Kidney glomerular epithelial cell (primary cell): ENCODE measurements at places on chromosomes 1 and 21.
A peak's percentile ranks its signal among the peaks of the same experiment; 100 is the strongest.

DNA sequence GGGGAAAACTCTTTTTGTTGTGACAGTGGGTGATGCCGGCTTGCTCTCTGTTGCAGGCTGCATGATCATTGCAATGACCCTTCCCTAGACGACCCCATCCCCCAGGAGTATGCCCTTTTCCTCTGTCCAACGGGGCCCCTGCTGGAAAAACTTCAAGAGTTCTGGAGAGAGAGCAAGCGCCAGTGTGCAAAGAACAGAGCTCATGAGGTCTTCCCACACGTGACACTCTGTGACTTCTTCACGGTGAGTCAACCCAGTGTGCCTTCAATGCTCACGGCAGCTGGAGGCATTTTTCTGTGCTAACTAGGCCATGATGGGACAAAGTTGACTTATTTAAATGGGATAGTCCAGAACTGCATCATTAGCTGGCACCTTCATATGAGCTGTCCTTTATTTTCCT, 5.7 kb downstream of the UBASH3A start:
- no peak for DNase-seq

GRCh38 chr1:70790232-70790923, 257.2 kb downstream of the PTGER3 start:
- DNase-seq, result no peak

GRCh38 chr1:19955534-19956170, 23.8 kb downstream of the PLA2G2A start:
- DNase-seq, result no peak

- no peak for DNase-seq
These were observed 17.4 kb upstream of the CD1D start for GRCh38 chr1:158163000-158163947.

DNA sequence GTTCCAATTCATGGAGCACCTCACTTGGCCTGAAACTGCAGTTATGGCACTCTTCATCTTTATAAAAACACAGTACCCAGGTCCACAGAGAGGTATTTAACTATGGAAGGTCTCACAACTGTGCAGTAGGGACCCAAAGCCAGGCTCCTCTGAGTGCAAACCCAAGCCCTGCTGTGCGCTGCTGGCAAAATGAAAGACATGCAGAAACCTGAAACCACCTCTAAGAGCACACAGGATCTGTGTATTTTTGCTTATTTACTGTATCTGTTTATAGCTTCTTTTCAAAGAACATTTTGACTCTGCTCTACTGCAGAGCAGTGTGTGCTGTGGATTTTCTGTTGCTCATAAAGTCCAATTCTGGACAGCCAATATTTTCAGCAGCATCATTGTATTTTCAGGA, 166.6 kb downstream of the DSCAM start:
- DNase-seq, result no peak

GRCh38 chr1:172642970-172643369, 15.9 kb upstream of the FASLG start:
- no peak for DNase-seq

DNA sequence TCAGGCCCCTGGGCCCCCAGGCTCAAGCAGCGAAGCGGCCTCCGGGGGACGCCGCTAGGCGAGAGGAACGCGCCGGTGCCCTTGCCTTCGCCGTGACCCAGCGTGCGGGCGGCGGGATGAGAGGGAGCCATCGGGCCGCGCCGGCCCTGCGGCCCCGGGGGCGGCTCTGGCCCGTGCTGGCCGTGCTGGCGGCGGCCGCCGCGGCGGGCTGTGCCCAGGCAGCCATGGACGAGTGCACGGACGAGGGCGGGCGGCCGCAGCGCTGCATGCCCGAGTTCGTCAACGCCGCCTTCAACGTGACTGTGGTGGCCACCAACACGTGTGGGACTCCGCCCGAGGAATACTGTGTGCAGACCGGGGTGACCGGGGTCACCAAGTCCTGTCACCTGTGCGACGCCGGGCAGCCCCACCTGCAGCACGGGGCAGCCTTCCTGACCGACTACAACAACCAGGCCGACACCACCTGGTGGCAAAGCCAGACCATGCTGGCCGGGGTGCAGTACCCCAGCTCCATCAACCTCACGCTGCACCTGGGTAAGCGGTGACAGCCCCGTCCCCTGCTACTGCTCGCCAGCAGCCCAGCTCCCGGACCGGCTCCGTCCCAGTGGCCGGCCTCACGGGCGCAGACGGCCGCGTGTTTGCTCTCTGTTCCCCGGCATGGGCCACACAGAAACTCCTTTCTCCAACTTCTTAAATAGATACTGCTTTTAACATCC, 539 bp downstream of the LAMC1 start:
- peak; percentile 74 for DNase-seq

- peak; percentile 89 for DNase-seq
These were observed 46.5 kb downstream of the KCNJ15 start for GRCh38 chr21:38303300-38303699.

- no peak for DNase-seq
These were observed 275.5 kb downstream of the TM2D1 start for GRCh38 chr1:61449410-61449809.

GRCh38 chr1:44154049-44154448, 12.6 kb upstream of the KLF18 start:
- DNase-seq, result no peak

DNA sequence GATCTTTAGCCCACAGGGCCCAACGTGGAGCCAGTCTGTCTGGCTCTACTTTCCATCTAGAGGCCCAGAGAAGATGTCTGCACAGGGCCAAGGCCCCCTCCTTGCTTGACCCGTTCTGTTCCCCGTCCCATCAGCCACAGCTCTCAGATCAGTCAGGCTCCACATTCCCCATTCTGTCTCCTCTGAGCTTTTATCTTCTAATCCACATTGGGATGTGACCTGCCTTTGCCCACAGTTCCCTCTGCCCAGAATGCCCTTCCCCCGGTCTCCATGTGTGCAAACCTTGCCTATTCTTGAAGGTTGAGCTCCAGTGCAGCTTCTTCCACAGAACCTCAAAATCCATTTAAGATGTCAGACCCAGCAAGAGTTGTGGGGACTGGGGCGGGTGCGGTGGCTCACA, 53.3 kb upstream of the WASF2 start:
- DNase-seq, result no peak

DNA sequence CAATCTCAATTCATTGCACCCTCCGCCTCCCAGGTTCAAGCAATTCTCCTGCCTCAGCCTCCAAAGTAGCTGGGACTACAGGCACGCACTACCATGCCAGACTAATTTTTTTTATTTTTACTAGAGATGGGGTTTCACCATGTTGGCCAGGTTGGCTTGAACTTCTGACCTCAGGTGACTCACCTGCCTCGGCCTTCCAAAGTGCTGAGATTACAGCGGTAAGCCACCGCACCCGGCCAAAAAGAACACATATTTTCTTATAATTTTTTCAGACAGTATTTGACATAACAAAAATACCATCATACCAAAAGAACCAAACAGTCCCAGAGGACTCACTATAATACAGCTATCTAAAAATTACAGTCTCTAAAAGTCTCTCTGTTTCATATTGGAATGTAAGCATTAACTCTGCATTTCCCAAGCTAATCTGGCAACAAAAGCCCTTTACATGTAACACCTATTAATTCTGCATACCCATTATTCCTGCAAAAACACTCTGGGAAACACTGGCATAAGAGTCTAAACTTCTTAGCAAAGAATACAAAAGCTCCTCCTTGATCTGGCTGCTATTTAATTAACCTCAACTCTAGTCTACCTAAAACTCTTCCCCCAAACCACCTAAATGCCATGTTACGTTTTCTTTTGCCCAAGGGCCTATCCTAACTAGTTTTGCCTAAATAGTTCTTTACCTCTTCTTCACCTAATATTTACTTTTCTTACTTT, 26.9 kb downstream of the WDR26 start:
- DNase-seq, result no peak

DNA sequence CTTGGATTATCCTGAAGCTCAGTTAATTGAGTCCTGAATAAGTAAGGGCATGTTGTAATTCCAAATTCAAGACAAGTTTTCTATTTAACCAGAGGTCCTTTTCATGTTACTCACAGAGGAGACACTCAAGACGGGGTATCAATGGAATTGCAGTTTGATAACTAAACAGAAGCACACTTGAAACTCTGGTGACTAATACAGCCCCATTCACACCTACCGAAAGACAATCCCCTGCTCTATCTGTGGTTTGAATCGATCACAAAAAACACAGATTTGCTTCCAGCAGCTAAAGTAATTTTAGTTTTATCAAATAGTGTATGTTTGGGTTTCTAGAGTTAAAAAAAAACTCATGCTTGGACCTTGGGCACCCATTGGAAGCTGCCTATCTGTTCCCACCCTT, 60.4 kb downstream of the TEX35 start:
- DNase-seq, result no peak

DNA sequence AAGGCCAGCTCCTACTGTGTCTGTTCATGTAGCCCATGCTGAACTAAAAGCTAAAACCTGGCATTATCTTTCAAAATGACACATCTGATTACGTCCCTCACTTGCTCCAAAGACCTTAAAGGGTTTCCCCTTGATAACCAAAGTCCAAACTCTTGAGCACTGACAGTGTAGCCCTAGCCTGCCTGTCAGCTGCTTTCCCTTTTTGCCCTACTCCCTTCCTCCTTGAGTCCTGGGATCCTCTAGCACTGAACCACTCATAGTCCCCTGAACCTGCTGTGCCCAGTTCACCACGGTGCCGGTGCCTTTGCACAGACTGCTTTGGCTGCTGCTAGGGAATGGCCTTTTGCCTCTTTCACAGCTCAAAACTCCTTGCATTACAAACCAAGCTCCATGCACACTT, 67.5 kb downstream of the PLXNA2 start:
- DNase-seq, result no peak

DNA sequence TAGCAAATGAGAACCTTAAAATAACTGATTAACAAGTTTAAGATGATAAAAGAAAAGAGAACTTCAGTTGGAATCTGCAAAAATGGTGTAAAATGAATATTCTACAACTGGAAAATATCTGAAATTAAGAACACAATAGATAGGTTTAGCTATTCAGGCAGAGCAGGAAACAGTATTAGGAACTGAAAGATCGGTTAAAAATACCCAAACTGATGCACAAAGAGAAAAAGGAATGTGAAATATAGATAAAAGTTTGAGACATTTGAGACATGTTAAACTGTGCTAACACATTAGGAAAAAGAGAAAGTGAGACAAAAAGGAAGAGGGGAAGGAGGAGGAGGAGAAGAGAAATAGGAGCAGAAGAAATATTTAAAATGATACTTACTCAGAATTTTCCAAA, 12.1 kb downstream of the CD55 start:
- DNase-seq, result no peak

DNA sequence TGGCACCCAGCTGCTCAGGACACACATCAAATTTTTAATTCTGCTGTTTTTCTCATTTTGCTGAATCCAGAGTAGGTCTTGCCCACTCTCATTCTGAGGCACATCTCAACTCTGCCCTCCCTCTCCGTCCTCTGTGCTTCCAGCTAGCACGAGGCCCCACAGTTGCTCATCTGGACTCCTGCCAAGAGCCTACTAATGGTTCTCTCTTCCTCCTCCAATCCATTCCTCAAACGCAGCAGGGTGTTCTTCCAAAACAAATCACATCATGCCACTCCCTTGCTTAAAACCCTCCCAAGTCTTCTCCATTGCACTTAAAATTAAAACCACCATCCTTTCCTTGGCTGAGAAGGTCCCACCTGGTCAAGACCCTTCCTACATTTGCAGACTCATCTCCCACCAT, 49.8 kb upstream of the SCAF4 start:
- peak; percentile 1 for DNase-seq

DNA sequence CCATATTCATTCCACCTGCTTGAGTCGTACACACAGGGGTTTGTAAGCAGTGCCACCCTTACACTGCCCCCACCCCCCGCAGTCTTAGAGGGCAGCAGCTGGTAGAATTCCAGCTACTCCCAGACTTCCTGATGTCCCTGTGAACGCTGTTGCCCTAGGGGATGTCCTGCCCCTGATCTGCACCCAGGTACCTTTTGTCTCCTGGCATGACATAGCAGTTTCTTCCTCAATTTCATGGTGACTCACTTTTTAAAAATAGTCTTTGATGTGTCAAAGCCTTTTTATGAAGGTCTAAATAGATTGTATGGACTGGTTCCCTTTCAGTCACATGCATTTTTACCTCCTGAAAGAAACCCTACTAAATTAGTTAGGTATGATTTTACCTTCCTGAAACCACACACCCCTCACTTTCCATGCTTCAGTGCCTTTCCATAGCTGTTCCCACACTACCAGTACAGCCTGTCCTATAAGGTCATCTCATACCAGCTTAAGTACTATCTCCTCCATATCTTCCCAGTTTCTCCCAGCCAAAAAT, 76.4 kb downstream of the ST3GAL3 start:
- DNase-seq, result peak; percentile 8
